Inflammatory macrophage treated with lipopolysaccharide for 4 hours (primary cell): ENCODE measurements at places on chromosomes 7 and 10.

GRCh38 chr10:15223174-15223573, 54.7 kb upstream of the NMT2 start:
- no peak for DNase-seq

DNA sequence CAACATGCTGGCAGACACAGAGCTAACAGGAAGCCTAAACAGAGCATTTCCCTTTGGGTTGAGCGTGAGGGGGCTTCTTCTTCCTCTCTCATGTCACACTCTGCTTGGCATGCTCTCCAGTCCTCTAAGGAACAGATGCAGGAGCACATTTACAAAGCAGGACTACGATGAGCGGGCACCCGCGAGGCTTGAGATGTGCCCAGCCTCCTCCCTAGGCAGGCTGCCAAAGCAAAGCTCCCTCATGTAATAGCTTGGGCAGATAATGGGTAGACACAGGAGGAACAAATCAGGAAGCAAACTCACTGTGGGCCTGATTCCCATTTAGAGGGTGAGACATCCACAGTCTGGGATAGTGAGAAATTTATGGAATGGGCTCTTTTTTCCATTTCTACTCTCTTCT, 519.1 kb downstream of the NRG3 start:
- no peak for DNase-seq

- peak; percentile 13 for DNase-seq
Observed at GRCh38 chr10:61754587-61755550, 92.1 kb downstream of the CABCOCO1 start.

DNA sequence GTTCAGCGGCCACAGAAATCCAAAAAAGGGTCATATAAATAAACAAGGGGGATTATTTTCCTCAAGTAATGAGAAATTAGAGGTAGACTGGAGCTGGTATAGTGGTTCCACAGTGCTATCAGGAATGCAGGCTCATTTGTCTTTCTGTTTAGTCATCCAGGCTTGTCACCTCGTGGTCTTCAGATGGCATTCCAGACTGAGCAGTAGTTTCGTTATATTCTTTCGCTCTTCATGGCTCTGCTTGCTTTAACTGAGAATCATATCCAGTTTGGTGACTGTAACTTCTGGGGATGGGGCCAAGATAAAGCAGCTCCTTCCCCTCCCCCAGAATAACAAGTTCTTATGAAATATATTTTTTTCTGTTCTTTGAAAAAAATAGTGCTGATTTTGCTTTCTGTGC, 9.5 kb downstream of the ANKIB1 start:
- DNase-seq = no peak

- no peak for DNase-seq
Observed at GRCh38 chr10:18683427-18683826, 24.2 kb downstream of the ARL5B start.
